GM19239 (cell line): ENCODE measurements at places on chromosomes 12 and 14.
A peak's percentile ranks its signal among the peaks of the same experiment; 100 is the strongest.

- no peak for DNase-seq
Observed at GRCh38 chr12:76679778-76680177, 84.1 kb upstream of the ZDHHC17 start.

DNA sequence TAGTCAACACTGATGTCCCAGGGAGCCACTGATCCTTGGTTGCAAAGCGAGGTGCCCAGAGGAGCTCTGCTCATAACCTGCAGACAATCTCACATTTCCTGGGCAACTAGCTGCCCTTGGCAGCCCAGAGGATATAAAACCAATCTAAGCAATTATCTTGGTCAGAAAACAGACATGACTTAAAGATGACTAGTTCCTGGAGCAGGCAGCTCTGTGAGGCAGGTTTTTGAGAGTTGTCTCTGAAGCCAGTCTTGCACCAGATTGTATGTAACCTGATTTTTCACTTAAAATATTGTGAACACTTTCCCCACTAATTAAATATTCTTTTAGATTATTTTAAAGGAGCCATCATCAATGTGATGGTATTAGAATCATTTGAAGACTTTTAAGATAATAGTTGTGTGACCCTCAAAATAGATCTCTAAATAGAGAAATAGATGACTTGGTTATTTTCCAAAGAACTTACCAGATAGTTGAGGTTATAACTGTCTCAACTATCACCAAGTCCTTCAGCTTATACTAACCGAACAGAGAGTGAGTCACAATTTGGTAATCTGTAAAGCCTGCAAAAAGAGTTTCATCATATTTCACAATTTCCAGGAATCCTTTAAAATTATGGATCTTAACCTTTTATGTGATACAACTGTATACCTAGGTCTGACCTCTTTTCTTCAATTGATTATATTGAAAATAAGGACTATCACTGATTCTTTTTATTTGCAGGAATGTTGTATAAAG, 75.9 kb downstream of the LIN7A start:
- DNase-seq, result no peak

GRCh38 chr12:10632226-10632625, 18.8 kb upstream of the MAGOHB start:
- no peak for DNase-seq

GRCh38 chr14:31323419-31323818, 96.9 kb downstream of the HEATR5A start:
- DNase-seq, result no peak

- DNase-seq, result no peak
Observed at GRCh38 chr14:26839481-26839880, 241.6 kb upstream of the NOVA1 start.

DNA sequence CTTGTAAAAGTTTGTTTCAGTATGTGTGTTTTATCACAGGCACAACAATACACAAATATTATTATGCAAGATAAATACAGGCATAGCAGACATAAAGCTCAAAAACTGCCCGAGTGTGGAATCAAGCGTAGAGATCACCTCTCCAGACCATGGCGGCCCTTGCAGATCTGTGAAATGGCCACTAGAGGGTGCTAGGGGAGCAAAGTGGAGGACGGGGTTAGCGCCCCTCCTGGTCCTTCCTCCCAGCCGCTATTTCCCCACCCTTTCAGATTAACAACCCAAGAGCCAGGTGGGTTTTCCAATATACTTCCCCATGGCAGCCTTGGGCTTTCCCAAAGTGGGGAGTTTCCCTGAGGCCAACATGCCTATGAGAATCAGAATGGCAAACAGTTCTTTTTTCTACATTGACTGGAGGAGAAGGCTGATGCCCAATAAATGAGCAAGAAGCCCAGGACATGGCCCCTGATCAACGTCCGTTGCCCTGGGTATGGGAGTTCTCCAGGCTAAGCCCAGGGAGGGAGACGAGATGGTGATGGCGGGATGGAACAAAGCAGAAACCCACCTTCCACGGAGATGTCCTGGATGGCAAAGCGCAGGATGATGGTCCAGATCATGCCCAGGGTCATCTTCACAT, 67.4 kb downstream of the ACTN1 start:
- DNase-seq, result peak; percentile 83

DNA sequence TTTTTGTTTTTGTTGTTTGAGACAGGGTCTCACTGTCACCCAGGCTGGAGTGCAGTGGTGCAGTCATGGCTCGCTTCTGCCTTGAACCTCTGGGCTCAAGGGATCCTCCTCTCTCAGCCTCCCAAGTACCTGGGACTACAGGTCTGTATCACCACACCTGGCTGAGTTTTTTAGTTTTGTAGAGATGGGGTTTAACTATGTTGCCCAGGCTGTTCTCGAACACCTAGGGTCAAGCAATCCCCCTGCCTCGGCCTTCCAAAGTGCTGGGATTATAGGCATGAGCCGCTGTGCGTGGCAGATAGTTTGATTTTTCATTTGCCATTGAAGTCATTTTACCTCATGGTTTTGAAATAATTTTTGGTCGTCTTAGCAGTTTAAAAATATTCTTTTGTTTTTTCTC, 94.3 kb upstream of the EIF5 start:
- no peak for DNase-seq

- DNase-seq, result no peak
Observed at GRCh38 chr12:114794049-114794558, 110.1 kb upstream of the TBX3 start.

GRCh38 chr12:130961921-130962451, 8.3 kb downstream of the ADGRD1 start:
- DNase-seq, result no peak

DNA sequence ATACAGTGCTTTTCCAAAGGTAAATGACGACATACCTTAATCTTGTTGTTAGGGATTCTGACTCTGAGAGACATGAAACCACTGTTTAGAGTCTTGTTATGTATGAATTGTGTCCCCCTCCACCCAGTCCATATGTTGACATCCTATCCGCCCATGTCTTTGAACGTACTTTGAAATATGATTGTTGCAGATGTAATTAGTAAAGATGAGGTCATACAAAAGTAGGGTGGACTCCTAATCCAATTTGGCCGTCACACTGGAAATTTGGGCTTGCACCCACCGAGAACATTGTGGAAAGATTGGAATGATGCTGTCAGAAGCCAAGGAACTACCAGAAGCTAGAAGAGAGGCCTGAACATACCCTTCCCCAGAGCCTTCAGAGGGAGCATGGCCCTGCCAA, 62.2 kb downstream of the RGS6 start:
- DNase-seq, result no peak

DNA sequence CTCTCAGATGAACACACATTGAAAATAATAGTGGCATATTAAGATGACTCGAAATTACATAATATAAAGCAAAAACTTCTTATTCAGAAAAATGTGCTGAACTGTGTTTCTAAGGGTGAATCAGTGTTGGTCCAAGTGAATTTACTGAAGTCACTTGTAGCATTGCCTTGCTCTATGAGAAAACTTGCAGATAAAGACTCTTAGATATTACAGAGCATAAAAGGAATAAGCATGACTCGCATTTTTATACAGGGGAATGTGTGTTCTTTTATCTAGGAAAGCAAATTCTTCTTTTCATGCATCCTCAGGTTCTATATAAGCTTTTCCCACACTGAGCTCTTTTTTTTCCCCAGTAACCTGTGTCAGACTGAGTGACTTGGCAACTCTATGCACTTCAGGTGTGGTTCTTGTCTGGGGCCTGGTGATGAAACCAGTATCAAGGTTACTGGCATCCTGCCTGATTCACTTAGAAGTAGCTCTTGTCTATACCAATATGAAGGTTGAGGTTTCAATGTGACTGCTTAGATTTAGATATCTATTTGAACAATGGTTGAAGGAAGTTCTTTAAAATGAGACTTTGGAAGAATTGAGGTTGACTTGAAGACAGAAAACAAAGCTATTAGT, 76.1 kb downstream of the OTOGL start:
- DNase-seq, result no peak

- no peak for DNase-seq
Observed at GRCh38 chr12:12909228-12909994, 18.0 kb downstream of the GPRC5A start.

DNA sequence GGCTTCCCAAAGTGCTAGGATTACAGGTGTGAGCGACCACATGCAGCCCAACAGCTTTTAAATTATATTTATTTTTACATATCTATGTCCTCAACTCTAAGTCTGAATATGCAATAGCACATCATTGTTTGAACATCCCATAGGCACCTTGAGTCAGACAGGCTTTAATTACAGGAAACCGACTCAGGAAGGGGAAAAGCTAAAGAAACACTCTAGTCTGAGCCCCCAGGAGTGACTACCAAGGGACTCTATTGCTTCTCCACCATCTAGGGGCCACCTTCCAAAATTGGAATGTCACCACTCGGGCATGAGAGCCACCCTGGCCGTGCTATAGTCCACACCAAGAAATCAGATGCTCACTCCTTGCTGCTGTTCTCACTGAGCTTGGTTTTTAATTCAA, 14.0 kb upstream of the MFAP5 start:
- no peak for DNase-seq
